ENCODE measurements at places on chromosomes 5 and 9.
A peak's percentile ranks its signal among the peaks of the same experiment; 100 is the strongest.

GRCh38 chr9:37062336-37062735 is 28.3 kb upstream of the PAX5 start:
- H3K4me1 ChIP-seq, result no peaks in the 10 kb centered on the region
- H3K4me3 ChIP-seq, result no peak overlapping the region
- H3K36me3 ChIP-seq, result no peaks in the 10 kb centered on the region
- H3K27me3 ChIP-seq, result no peaks in the 10 kb centered on the region
- no peak for DNase-seq
- H3K27ac ChIP-seq, result no peak overlapping the region

DNA sequence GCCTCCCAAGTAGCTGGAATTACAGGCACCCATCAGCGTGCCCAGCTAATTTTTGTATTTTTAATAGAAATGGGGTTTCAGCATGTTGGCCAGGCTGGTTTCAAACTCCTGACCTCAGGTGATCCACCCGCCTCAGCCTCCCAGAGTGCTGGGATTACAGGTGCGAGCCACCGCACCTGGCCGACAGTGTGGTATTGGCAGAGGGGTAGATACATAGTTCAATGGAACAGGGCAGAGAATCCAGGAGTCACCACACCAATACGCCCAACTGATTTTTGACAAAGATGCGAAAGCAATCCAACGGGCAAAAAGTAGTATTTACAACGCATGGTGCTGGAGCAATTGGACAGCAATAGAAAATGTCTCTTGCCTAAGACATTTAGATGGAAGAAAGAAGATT is 164.0 kb upstream of the PPP1R26 start:
- peaks cover 2% of the 10 kb centered on the region for H3K27me3 ChIP-seq
- H3K27ac ChIP-seq, result no peak overlapping the region
- no peak overlapping the region for H3K4me3 ChIP-seq
- no peaks in the 10 kb centered on the region for H3K4me1 ChIP-seq
- no peaks in the 10 kb centered on the region for H3K36me3 ChIP-seq

- DNase-seq, result no peak
- no peaks in the 10 kb centered on the region for H3K36me3 ChIP-seq
- H3K4me1 ChIP-seq, result peaks cover 51% of the 10 kb centered on the region
- H3K4me3 ChIP-seq, result no peak overlapping the region
- no peaks in the 10 kb centered on the region for H3K27me3 ChIP-seq
Observed at GRCh38 chr9:129455151-129455995, 165.5 kb downstream of the C9orf50 start.

DNA sequence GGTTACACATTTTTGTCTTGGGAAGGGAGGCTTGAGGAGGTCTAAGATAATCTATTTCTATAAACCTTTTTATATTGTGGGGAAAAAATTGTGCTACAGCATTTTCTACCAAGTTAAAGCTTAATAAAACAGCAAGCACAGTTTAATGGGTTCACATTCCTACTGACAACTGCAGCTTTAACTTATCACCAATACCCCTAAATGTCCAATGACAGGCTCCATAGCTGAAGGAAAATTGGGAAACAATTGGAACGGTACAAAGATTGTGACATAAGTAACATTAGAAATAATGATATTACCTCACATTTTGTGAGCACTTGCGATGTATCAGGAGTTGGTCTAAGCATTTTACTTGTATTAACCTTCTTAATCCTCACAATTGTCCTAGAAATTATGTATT is 79.5 kb upstream of the HAPLN1 start:
- H3K4me1 ChIP-seq, result no peaks in the 10 kb centered on the region
- DNase-seq, result no peak
- no peak overlapping the region for H3K4me3 ChIP-seq
- no peaks in the 10 kb centered on the region for H3K36me3 ChIP-seq
- no peak overlapping the region for H3K27ac ChIP-seq

- DNase-seq, result no peak
- H3K27ac ChIP-seq, result no peak overlapping the region
- H3K4me3 ChIP-seq, result no peak overlapping the region
Observed at GRCh38 chr9:72898784-72899733, 53.8 kb downstream of the ALDH1A1 start.

- H3K27ac ChIP-seq, result no peak overlapping the region
- H3K27me3 ChIP-seq, result no peaks in the 10 kb centered on the region
- peaks cover 3% of the 10 kb centered on the region for H3K4me1 ChIP-seq
Observed at GRCh38 chr9:98373609-98374008, 118.2 kb upstream of the TBC1D2 start.

- DNase-seq, result no peak
- no peaks in the 10 kb centered on the region for H3K27me3 ChIP-seq
- no peak overlapping the region for H3K27ac ChIP-seq
- no peaks in the 10 kb centered on the region for H3K36me3 ChIP-seq
Observed at GRCh38 chr9:89730715-89731114, 125.9 kb downstream of the GADD45G start.

GRCh38 chr5:79851391-79851863 is 139.6 kb downstream of the MTX3 start:
- H3K4me1 ChIP-seq, result no peaks in the 10 kb centered on the region
- H3K36me3 ChIP-seq, result no peaks in the 10 kb centered on the region
- no peak overlapping the region for H3K27ac ChIP-seq
- no peak overlapping the region for H3K4me3 ChIP-seq
- no peaks in the 10 kb centered on the region for H3K27me3 ChIP-seq

GRCh38 chr9:135090547-135090946 is 3.1 kb downstream of the OLFM1 start:
- no peak overlapping the region for H3K4me3 ChIP-seq
- no peak for DNase-seq
- no peak overlapping the region for H3K27ac ChIP-seq
- H3K4me1 ChIP-seq, result no peaks in the 10 kb centered on the region
- H3K36me3 ChIP-seq, result no peaks in the 10 kb centered on the region

- H3K27me3 ChIP-seq, result no peaks in the 10 kb centered on the region
- H3K4me1 ChIP-seq, result no peaks in the 10 kb centered on the region
- no peak for DNase-seq
- H3K27ac ChIP-seq, result no peak overlapping the region
Observed at GRCh38 chr5:66498791-66499207, 97.4 kb upstream of the MAST4 start.

DNA sequence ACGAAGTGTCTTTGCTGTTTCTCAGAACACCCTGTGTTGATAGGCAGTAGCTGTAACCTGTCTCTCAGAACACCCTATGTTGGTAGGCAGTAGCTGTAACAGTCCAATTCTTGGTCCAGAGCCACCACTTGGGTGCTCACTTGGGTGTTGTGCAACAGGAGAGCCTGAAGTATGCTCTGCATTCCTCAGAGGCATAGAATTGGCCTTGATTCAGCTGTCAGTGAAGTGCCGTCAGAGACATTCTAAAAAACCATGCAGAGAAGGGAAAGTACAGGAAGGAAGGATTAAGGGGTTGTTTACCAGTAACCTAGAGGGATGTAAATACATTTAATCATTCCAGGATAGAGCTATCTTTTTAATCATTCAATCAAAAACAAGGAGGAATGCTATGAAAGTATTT is 231.2 kb downstream of the ARRDC3 start:
- no peaks in the 10 kb centered on the region for H3K36me3 ChIP-seq
- DNase-seq, result no peak
- H3K27ac ChIP-seq, result no peak overlapping the region
- H3K4me3 ChIP-seq, result no peak overlapping the region

DNA sequence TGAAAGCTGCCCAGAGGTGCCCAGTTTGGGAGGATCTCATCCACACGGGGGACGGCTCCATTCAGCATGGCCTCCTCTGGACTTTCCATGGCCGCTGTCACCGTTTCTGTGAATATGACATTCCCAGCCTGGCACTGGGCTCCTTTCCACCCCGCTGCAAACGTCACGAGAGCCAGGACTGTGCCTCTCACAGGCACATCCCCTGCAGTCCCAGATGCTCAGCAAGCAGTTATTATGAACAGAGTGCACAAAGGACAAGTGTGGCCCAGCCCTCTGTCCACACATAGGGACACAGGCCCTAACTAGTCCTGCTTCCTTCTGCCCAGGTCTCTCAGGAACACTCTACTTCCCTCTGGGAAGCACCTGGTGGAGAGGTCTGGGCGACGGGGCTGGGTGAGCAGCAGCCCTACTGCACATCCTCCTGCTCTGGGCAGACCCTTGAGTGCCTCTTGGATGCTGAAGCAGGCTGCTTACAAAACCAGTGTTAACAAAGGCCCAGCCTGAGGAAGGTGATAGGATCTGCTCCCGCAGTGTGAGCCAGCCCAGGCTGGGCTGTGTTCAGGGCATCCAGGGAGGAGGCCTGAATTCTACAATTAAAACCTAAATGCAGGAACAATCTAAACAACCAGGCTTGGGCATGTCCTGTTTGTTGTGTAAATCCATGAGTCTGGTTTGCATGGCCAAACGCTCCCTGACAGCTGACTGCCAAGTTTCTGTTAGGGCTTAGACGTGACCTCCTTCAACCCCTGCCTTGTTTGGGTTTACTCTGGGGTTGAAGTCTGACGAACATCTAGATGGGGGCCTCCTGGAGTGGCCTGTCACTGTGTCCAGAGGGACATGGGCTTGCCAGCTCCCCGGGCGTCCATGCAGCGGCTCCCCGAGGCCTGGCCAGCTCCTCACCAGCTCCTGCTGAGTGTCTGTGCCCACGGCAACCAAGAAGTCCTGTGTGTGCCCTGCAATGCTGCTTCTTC is 269.8 kb downstream of the GADD45G start:
- H3K4me1 ChIP-seq, result no peaks in the 10 kb centered on the region
- no peaks in the 10 kb centered on the region for H3K27me3 ChIP-seq
- DNase-seq, result no peak
- no peaks in the 10 kb centered on the region for H3K36me3 ChIP-seq
- no peak overlapping the region for H3K4me3 ChIP-seq

DNA sequence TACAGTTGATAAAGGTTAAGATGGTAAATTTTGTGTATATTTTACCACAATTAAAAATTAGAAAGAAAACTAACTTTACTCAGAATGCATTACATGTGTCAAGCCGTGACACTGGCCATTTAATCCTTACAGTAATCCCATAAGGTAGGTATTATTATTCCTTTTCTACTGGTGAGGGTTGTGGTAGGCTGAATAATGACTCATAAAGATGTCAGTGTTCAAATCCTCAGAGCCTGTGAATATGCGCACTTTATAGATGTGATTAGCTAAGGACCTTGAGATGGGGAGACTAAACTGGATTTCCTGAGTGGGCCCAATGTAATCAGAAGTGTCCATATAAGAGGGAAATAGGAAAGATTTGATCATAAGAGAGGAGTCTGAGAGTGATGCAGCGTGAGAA is 288.1 kb downstream of the TMEM167A start:
- DNase-seq, result no peak
- H3K27ac ChIP-seq, result no peak overlapping the region
- no peak overlapping the region for H3K4me3 ChIP-seq
- no peaks in the 10 kb centered on the region for H3K4me1 ChIP-seq

DNA sequence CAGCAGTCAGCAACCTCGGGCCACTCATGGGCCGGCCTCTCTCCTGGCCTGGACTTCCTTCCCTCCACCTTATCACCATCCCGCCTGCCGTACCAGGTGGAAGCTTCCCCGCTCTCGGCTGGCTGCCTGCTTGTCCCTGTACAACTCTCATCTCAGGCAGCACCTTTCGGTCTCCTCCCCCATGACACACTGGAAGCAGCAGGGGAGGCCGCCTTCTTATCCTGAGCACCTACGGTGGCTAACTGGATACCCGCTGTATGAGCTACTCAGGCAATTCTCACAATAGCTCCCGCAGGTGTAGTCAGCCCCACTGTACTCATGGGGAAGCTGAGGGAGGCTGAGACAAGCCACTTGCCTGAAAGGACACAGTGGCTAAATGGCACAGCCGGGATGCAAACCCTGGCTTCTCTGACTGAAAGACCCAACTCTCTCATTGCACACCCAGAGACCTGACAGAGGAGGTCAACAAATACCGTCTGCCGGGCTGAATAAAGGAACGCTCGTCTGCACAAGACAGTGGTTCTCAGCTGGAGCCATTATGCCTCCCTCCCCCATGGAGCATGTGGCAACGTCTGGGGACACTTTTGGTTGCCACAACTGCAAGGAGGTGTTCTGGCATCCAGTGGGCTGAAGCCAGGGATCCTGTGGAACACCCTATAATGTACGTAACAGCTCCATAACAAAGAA is 9.6 kb downstream of the STK10 start:
- no peaks in the 10 kb centered on the region for H3K27me3 ChIP-seq
- peak overlapping the region; percentile 28 for H3K4me3 ChIP-seq
- DNase-seq, result peak; percentile 56
- H3K36me3 ChIP-seq, result peaks cover 3% of the 10 kb centered on the region
- peak overlapping the region; percentile 95 for H3K27ac ChIP-seq

GRCh38 chr5:38241655-38242054 is 16.7 kb upstream of the EGFLAM start:
- no peaks in the 10 kb centered on the region for H3K27me3 ChIP-seq
- no peaks in the 10 kb centered on the region for H3K4me1 ChIP-seq
- no peaks in the 10 kb centered on the region for H3K36me3 ChIP-seq
- DNase-seq, result no peak
- H3K27ac ChIP-seq, result no peak overlapping the region

- H3K4me1 ChIP-seq, result peaks cover 12% of the 10 kb centered on the region
- no peak for DNase-seq
- no peak overlapping the region for H3K27ac ChIP-seq
- no peaks in the 10 kb centered on the region for H3K27me3 ChIP-seq
- no peaks in the 10 kb centered on the region for H3K36me3 ChIP-seq
Observed at GRCh38 chr5:170353011-170353761, 36.0 kb downstream of the KCNMB1 start.

DNA sequence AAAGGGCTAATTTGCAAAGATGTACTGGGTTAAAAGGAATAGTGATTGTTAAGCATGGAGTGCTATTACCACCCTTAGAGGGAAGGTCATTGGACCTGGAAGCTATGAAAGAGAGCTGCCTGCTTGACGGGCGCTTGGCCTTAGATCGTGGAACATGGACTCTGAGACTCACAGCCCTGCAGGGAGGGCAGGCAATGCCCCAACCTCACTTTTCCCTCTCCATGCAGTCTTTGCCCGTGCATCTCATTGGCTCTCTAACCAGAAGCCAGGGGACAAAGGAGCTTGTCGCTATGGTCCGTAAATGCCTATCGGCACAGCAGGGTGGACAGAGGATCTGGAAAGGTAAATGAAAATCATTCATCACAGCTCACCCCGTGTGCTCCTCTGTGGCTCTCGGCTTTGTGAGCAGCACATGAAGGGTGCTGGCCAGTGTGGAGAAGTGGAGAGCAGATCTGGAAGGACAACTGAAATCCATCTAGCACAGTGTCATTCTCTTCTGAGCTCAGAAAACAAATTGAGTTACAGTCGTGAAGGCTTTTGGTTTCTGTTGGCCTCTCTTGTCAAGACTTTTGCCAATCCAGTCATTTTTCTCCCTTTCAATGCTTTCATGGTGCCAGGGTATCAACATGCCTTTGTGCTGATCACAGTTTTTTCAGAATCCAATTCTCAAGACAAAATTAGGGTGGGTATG is 186.2 kb downstream of the SNX18 start:
- H3K27ac ChIP-seq, result no peak overlapping the region
- H3K4me3 ChIP-seq, result no peak overlapping the region
- no peaks in the 10 kb centered on the region for H3K36me3 ChIP-seq
- no peaks in the 10 kb centered on the region for H3K27me3 ChIP-seq

DNA sequence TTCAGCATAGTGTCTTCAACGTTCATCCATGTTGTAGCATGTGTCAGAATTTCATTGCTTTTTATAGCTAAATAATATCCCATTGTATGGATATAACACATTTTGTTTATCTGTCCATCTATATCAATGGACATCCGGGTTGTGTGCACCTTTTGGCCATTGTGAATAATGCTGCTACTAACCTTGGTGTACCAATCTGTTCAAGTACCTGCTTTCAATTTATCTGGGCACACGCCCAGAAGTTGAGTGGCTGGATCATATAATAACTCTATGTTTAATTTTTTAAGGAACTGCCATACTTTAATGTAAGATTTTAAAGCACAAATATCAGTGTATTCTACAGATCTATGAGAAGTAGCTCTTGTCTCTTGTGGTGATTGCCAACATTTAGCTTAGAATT is 43.5 kb downstream of the SCAI start:
- H3K36me3 ChIP-seq, result no peaks in the 10 kb centered on the region
- no peak overlapping the region for H3K4me3 ChIP-seq
- no peak for DNase-seq
- H3K27ac ChIP-seq, result no peak overlapping the region
- no peaks in the 10 kb centered on the region for H3K27me3 ChIP-seq
